ENCODE measurements at places on chromosomes 2 and 18. TPM values are rescaled to one million over a fixed set of nuclear protein-coding genes. Genes with fewer than 3 reads are reported as not detected.

The ANKRD30BL gene
- not detected for total RNA-seq

The IER3IP1 gene
- total RNA-seq = 77.7 TPM

The HRH4 gene
- not detected for total RNA-seq

The CABLES1 gene
- 3.4 TPM for total RNA-seq

The SH3RF3 gene
- 4.1 TPM for total RNA-seq

The GPR39 gene
- 6.9 TPM for total RNA-seq

The ZNF532 gene
- total RNA-seq = 30.8 TPM

The TGFBRAP1 gene
- total RNA-seq = 31.1 TPM

The FHL2 gene
- 198 TPM for total RNA-seq

The SULT6B1 gene
- not detected for total RNA-seq

The TMEM200C gene
- not detected for total RNA-seq

The CBLN2 gene
- total RNA-seq = not detected

The CAPN14 gene
- 0.24 TPM for total RNA-seq

The VIL1 gene
- not detected for total RNA-seq

The SAG gene
- total RNA-seq = not detected

The USP37 gene
- 8.7 TPM for total RNA-seq

The PAIP2B gene
- total RNA-seq = 0.10 TPM

The TMEM37 gene
- 0.27 TPM for total RNA-seq

The KCNIP3 gene
- 1.6 TPM for total RNA-seq

The UGT1A4 gene
- not detected for total RNA-seq

The STEAP3 gene
- 67.8 TPM for total RNA-seq

The ERBB4 gene
- 0.02 TPM for total RNA-seq

The PLCL1 gene
- total RNA-seq = 0.16 TPM

The CLEC4F gene
- not detected for total RNA-seq

The PXDN gene
- 0.88 TPM for total RNA-seq

The SGO2 gene
- total RNA-seq = 14.3 TPM

The LHCGR gene
- not detected for total RNA-seq

The ADD2 gene
- 79.9 TPM for total RNA-seq

The FHOD3 gene
- total RNA-seq = 47.1 TPM

The ASB18 gene
- not detected for total RNA-seq

The ALK gene
- total RNA-seq = 0.06 TPM

The STK17B gene
- total RNA-seq = 22.1 TPM
